ENCODE measurements at places on chromosomes 4 and X.

DNA sequence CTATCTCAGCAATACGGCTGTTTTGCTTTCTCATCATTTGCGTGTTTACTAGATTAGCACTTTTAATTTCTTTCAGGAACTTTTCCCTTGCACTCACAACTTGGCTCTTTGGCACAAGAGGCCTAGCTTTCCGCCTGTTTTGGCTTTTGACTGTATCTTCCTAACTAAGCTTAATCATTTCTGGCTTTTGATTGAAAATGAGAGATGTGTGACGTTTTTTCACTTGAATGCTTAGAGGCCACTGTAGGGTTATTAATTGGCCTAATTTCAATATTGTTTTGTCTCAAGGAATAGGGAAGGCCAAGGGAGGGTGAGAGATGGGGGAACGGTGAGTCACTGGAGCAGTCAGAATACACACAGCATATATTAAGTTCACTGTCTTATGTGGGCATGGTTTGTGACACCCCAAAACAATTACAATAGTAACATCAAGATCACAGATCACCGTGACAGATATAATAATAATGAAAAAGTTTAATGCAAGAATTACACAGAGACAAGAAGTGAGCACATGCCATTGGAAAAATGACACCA is 27.3 kb downstream of the MND1 start:
- DNase-seq: no peak

DNA sequence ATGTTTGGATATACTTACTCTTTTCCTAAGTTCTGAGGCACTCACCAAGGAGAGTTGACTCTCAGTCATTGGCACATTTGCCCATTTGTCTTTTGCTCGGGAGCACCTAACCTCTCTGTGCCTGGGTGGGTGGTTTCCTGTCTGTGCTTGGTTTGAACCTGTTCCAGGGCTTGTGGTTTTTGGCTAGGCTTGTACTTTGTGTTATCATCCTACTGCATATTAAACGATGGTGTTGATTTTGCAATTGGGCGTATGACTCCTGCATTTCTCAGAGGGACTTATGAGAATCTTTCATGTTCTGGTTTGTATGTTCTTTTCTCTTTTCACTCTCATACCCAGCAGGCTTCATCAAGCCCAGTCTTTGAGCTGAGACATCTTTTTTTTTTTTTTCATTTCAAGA is 161.7 kb downstream of the BTC start:
- DNase-seq: no peak

DNA sequence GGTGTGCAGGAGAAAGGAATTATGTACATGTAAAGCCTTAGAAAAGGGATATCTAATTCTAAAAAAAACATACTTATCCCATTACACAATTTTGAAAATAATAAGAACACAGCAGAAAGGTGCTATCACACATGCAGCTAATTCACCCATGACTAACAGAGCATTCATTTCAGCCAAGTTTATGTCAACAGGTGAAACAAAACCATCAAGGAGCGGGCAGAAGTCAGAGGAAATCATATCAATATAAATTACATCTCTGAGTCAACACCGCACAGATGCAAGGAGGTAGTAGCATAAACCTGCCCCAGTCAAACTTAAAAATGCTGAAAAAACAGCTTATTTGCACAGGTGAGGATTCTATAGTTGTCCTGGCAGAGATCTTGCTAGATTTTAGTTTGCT is 197.9 kb downstream of the PRDM5 start:
- DNase-seq: no peak

DNA sequence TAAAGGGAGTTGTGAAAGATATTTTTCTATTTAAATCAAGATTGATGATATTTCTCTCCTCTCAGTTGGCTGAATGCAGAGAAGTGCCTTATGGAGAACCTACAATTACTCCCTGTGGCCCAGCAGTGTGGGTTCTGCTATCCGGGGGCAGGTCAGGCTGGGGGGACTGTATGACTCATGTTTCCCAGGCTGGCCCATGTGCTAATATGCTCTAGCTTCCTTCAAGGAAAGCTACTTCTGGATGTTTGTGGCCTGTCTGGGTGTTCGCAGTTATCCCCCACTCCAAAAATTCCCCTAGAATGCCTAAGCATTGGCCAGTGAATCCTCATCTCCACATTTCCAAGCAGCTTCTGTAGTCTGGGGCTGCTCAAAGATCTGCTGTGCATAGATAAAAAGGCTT is 58.9 kb upstream of the SPP1 start:
- DNase-seq: no peak

DNA sequence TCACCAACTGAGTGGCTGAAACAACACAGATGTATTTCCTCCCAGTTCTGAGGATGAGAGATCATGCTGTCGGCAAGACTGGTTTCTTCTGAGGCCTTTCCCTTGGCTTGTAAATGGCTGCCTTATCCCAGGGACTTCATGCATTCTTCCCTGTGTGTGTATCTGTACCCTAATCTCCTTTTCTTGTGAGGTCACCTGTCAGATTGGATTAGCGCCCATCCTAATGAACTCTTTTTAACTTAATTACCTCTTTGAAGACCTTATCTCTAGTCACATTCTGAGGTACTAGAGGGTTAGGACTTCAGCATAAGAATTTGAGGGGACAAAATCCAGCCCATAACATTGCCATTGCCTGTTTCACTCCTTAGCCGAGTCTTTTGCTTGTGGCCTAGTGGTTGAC is 59.5 kb upstream of the TMEM150C start:
- DNase-seq: no peak

- DNase-seq: no peak
Observed at GRCh38 chr4:54368281-54369265, 139.5 kb downstream of the PDGFRA start.

DNA sequence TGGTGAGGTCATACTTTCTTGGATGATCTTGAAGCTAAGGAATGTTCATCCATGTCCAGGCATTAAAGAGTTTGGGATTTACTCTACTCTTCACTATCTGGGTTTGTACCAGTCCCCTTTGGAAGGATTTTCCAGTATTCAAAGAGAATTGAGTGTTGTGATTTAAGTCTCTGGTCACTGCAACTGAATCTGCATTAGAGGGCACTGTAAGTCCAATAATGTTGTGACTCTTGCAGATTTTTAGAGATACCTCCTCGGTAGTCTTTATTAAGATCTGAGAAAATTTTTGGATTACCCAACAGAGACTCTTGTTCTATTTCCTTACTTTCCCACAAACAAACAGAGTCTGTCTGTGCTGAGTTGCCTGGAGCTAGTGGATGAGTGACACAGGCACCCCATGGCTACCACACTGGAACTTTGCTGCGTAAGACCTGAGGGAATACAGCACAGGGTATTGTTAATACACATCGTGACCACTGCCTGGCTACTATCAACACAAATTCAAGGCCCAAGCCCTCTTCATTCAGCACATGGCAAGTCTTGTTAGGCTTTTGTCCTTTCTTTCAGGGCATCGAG is 357.1 kb upstream of the KLHL4 start:
- no peak for DNase-seq

GRCh38 chr4:7332216-7333023 is 102.3 kb downstream of the PSAPL1 start:
- no peak for DNase-seq

GRCh38 chrX:153865685-153866084 is 20.3 kb downstream of the L1CAM start:
- DNase-seq: no peak

DNA sequence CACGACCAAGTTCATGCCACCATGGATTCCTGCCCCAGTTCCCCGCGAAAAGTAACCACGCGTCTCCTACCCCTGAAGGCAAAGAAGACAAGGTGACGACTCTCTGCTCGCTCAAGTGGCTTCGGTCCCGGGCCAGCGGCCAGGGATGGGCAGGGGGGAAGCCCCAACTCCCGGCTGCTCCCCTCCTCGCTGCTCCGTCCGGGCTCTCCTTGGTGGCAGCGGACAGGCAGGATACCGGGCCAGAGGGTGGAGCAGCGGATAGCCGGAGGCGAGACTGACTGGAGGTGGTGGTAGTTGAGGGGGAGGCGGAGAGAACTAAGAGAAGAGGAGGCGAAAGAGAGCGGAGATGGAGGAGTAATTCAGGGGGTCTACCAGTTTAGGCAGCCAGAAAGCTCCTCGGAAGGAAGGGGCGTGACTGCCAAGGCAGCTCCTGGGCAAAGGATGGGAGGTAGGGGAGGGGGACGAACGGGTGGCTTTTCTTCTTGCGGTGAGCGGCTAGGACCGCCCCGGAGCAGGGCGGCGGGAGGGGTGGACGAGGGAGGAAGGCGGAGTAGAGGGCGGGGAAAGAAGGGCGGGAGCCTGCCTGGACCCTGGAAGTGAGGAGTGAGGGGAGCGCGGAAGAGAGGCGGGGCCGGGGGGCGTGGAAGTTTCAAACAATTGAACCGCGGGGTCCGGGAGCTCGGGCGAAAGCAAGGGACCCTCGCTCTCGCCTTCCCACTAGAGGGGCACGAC is at the start of gene AMOT:
TSS of gene AMOT (minus strand) at position 450 of the 732 bp plus-strand sequence. CDS start 17,705 bp downstream, outside the sequence.
- peak; percentile 78 for DNase-seq

DNA sequence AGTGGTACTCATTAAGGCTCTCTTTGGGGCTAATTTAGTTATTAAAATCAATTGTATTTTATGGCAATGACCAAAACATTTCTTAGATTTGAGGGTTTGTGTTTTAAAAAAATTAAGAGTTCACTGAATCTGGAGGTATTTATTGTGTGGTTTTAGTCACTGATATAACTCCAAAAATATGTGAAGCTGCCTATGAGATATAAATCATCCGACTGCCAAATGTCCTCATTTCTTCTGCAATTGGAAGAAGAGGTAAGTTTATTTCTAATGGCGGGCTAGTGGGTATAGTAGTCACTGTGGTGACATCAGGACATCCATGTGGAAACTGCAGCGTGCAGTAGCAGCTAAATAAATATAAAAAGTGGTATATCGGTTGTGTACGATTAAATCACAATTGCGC is 205.5 kb downstream of the MID1 start:
- no peak for DNase-seq

- no peak for DNase-seq
Observed at GRCh38 chr4:90071289-90072235, 55.6 kb upstream of the CCSER1 start.

DNA sequence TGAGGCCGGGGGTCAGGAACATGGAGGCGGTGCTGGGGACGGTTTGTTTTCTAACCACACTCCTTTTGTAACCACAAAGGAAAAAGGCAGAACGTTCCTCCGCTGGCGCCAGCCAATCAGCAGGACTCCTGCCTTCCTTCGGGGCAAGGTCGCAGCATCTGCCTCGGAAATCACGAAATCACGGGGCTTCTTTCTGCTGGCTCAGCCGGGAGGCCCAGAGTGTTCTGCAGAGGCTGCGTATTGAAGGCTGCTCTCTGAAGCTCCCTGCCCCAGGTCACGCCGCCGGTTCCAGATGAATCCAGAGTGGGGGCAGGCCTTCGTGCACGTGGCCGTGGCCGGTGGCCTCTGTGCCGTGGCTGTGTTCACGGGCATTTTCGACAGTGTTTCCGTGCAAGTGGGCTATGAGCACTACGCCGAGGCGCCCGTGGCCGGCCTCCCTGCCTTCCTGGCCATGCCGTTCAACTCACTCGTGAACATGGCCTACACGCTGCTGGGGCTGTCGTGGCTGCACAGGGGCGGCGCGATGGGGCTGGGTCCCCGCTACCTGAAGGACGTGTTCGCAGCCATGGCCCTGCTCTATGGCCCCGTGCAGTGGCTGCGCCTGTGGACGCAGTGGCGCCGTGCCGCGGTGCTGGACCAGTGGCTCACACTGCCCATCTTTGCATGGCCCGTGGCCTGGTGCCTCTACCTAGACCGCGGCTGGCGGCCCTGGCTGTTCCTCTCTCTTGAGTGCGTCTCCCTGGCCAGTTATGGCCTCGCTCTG is 9.4 kb downstream of the TMEM187 start:
- DNase-seq: no peak

GRCh38 chr4:16165931-16166330 is 60.3 kb downstream of the TAPT1 start:
- DNase-seq: no peak

DNA sequence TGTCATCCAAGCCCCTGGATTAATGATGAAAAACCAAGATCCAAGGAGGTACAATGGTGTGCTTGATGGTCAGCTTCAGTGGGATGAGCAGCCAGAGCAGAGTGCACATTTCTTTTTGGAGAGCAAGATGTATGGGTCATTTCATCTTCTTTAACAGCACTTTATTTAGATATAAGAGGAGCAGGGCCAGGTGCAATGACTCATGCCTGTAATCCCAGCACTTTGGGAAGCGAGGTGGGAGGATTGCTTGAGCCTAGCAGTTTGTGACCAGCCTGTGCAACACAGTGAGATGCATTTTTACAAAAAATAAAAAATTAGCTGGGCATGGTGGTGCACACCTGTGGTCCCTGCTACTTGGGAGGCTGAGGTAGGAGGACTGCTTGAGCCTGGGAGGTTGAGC is 45.3 kb upstream of the MAP3K15 start:
- DNase-seq: no peak

DNA sequence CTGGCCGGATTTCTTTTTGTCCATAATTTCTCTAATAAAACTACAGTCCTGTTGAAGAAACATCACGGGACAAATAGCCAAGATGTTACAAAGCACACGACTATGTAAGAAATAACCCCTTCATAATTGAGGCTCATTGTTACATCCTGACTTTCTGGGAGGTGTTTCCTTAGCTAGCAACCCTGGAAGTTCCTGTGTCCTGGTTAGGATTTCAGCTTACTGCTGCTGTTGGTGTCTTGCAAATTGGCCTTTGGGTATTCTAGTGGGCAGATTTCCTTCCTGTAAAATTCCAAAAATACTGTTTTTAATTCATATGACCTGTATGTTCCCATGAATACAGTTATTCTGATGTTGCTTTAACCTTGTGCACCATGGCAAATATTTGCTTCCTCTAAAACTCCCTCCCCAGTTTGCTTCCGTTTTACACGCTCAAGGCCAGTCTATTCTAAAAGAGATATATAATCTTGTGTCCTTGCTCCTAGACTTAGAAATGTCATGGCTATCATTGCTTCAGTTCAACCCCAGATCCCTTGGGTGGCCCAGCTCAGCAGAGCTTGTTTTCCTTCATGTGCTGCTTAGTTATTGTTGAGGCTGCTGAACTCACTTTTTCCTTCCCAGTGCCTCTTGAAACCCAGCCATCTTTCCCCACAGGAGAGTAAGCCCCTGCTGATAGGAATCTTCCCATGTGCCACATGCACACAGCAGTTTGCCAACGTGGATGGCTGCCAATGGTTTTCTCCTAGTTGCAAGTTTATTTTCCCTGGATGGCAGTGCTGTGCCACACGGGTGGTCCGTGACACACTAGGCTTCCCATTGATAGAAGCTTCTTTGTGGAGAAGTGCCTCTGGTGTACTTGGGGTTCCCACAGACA is 75.8 kb downstream of the TSPAN7 start:
- no peak for DNase-seq

- DNase-seq: no peak
Observed at GRCh38 chrX:2629316-2630007, 61.6 kb upstream of the CD99 start.

Measured in NCI-H774 (cell line).